ENCODE measurements at places on chromosomes 1 and 21. TPM values are rescaled to one million over a fixed set of nuclear protein-coding genes. Genes with fewer than 3 reads are reported as not detected.

The KIF26B gene
- polyA plus RNA-seq, result 0.13 TPM

The EPRS1 gene
- 26.4 TPM for polyA plus RNA-seq

The GJA5 gene
- 17.6 TPM for polyA plus RNA-seq

The C1orf232 gene
- polyA plus RNA-seq, result not detected

The SERINC2 gene
- 3.3 TPM for polyA plus RNA-seq

GRCh38 chr1:226133504-226134123 lies 52.9 kb downstream of the ACBD3 start:
- H3K27ac ChIP-seq, result no peak overlapping the region
- no peaks in the 10 kb centered on the region for H3K4me1 ChIP-seq
- no peaks in the 10 kb centered on the region for H3K36me3 ChIP-seq
- H3K4me3 ChIP-seq, result no peak overlapping the region

- no peaks in the 10 kb centered on the region for H3K4me1 ChIP-seq
- no peak overlapping the region for H3K4me3 ChIP-seq
- no peak overlapping the region for H3K27ac ChIP-seq
- DNase-seq, result peak; percentile 44
- no peaks in the 10 kb centered on the region for H3K27me3 ChIP-seq
These were observed 5.4 kb upstream of the NBPF1 start for GRCh38 chr1:16618719-16619118.

DNA sequence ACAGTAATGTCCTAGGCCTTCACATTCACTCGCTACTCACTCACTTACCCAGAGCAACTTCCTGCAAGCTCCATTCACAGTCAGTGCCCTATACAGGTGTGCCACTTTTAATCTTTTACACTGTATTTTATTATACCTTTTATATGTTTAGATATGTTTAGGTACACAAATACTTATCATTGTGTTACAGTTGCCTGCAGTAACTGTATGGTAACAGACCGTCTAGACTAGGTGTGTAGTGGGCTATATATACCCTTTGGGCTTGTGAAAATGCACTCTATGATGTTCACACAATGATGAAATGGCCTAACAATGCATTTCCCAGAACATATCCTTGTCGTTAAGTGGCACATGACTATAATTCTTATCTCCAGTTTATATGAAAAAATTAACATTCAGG lies 204.5 kb upstream of the HMCN1 start:
- H3K27ac ChIP-seq, result no peak overlapping the region
- DNase-seq, result no peak
- no peaks in the 10 kb centered on the region for H3K4me1 ChIP-seq
- H3K36me3 ChIP-seq, result no peaks in the 10 kb centered on the region
- no peak overlapping the region for H3K4me3 ChIP-seq

DNA sequence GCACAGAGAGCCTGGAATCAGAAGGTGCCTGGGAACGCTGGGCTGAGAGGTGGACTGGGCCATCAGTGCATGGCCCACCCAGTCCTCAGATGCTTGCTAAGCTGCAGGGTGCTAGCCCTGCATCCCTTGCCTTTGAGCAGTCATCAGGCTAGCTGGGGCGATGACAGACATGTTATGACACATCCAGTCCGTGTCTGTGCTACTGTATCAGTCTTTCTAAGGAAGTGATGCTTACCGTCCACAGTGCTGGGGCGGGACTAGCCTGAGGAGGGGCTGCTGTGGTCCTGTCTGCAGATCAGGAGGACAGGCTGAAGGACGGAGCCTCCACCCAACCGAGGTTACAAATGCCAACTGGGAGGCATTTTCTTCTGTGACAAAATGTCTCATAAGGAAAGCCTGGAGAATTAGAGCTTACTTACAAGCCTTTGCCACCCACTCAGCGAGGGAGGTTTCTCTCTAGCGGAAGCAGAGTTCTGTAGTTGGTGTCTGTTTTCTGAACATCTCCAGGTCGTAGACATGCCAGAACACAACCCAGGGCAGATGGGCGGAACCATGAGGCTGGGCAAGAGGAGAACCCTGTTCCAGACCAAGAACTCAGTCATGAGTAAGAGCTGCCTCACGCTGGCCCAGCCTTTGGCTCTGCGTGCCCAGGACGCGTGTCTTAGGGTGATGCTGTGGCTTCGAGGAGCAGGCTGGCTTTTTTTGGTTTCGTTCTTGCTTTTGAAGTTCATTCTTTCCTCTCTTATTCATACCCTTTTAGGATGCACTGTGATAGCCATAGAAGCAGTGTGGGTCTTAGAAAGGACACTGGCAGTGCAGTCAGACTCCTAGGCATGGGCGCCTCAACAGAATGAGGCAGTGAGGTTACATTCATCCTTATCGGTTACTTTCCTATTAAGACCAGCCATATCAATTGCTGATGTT lies 14.3 kb downstream of the SLFNL1 start:
- H3K4me3 ChIP-seq, result no peak overlapping the region
- no peak for DNase-seq
- peaks cover 23% of the 10 kb centered on the region for H3K36me3 ChIP-seq
- no peak overlapping the region for H3K27ac ChIP-seq
- no peaks in the 10 kb centered on the region for H3K4me1 ChIP-seq
- H3K27me3 ChIP-seq, result no peaks in the 10 kb centered on the region

GRCh38 chr1:205923651-205924459 lies 19.4 kb downstream of the SLC26A9 start:
- H3K27ac ChIP-seq, result no peak overlapping the region
- H3K4me3 ChIP-seq, result no peak overlapping the region
- no peaks in the 10 kb centered on the region for H3K4me1 ChIP-seq
- no peaks in the 10 kb centered on the region for H3K36me3 ChIP-seq

DNA sequence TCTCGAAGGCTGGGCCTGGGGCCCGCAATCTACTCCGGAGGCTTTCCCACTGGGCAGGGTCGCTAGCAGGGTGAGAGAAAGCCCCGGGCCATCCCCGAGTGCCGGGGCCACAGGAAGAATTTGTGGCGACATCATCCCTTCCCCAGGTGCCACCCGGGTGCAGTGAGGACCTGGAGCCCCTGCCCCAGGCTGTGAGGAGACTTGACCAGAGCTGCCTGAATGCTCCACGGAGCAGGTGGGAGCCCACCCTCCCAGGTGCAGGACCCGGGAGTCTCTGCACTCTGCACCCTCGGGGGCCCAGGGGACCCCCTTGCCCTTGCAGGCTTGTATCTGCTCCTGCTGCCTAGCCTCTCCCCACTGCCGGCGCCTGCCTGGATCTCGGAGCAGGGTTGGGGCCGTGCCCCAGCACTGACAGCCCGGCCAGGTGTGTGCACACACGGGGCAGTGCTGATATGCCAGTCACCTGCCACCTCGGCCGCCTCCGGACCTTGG lies 67.5 kb upstream of the RGS7 start:
- DNase-seq, result no peak
- H3K36me3 ChIP-seq, result no peaks in the 10 kb centered on the region
- H3K4me1 ChIP-seq, result no peaks in the 10 kb centered on the region

- H3K36me3 ChIP-seq, result no peaks in the 10 kb centered on the region
- H3K4me3 ChIP-seq, result no peak overlapping the region
- no peaks in the 10 kb centered on the region for H3K27me3 ChIP-seq
- no peak for DNase-seq
These were observed 7.9 kb upstream of the ADGRB2 start for GRCh38 chr1:31771891-31772668.

GRCh38 chr1:211813590-211813989 lies 17.0 kb downstream of the LPGAT1 start:
- H3K27me3 ChIP-seq, result no peaks in the 10 kb centered on the region
- no peak overlapping the region for H3K4me3 ChIP-seq
- H3K36me3 ChIP-seq, result no peaks in the 10 kb centered on the region
- no peak for DNase-seq

Measured in aorta (tissue), 5 donors.